Frontal cortex (tissue), 4 donors: ENCODE measurements at places on chromosomes 12 and 14.

DNA sequence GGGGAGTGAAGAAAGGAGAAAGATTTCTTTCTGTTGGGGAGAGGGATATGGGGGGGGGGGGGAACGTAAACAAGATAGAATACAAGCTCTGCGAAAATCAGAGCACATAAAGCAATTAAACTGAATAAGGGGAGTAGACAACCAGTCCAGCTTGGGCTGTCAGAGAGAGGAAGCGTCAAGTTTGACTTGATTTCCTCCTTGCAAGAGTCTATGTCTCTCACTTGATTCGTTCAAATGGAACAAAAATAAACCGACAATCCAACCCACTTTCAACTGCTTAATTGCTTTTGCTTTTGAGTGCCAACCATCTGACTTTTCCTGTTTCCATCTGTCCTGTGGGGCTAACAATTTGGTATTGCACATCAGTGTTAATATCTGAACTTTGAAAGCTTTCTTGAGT is 942 bp downstream of the SYT1 start:
- no peak for DNase-seq

DNA sequence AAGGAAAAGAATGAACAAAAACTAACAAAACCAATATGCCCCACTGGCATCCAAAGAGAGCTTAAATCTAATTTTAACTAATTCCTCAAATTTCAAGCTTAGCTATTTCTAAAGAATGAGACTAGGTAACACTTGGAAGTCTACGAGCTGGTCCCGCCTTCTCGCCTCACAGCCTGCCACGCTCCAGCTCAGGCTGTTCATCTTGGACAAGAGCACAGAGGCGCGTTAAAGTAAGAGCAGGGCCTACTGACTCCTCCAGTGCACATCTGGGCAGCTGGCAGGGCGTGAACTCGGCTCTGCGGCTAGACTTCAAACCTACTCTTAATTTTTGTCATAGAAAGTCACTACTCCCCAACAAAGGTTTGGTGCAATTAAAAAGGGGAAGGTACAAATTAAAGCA is 64.6 kb downstream of the DICER1 start:
- no peak for DNase-seq

DNA sequence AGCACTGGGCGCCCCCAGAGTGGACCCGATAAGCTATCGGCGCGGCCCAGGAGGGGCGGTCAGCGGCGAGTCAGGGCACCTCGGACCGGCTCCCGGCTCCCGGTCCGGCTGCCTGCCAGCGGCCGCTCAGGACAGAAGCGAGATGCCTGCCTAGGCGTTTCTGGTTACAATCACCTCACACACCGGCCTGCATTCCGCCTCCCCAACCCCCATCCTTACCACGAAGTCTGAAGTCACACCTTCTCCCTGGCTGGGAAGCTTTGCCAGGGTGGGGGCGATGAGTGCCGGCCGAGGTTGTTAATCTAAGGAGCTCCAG is 42.6 kb upstream of the TBX5 start:
- no peak for DNase-seq

DNA sequence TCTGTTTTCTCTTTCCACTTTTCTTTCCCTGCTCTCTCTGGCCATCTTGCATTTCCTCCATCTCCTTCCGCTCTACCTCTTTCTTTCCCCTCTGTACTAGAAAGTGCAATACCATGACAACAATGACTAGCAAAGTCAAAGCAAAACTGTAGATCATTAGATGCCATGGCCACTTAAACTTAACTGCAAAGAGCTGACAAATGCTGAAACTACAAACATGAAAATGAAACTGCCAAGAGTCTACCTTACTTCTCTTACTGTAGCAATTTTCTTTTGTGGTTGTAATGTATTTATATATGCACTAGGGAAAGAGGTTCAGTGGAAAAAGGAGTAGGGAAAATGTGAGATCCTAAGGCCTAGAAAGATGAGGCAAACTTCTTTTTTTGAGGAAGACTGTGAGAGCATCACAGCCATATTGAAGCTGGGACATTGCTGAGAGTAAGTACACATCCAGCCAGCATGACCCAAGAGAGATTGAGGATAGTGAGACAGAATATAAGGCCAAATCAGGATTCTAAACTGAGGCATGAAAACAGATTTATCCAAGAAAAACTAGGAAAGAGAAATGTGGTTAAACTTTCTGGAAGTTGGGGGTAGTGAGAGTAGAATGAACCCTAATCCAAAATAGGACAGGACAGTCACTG is 276.6 kb upstream of the NAV3 start:
- no peak for DNase-seq

GRCh38 chr12:54058128-54058768 is 4.6 kb downstream of the HOXC4 start:
- DNase-seq: no peak

DNA sequence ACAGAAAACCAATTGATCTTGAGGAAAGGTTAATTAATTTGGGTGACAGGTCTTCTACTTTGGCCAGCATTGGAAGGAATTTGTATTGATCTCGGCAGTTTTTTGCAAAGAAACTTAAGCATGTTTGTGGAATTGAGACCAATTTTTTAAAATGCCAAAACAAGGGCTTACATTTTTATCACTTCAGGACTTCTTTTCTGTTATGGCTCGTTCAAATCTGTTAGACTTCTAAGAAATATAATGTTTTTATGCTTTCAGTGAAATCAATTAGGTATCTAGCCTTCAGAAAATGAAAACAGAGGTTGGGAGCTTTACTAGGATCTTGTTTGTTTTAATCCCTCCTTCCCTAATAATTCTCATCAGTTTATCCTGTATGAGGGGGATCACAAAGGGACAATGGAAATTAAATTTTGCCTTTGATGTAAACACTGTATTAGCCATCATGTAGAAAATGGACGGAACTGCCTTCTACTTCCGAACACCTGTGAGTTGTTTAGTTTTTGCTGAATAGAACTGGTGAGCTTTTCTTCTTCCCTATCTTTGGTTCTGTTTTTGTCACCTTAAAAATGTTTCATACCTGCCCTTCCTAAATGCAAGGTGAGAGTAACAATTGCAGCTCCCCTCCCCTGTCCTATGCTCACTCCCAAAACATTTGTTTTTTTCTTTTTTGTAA is 7.8 kb downstream of the FOXA1 start:
- DNase-seq: no peak

DNA sequence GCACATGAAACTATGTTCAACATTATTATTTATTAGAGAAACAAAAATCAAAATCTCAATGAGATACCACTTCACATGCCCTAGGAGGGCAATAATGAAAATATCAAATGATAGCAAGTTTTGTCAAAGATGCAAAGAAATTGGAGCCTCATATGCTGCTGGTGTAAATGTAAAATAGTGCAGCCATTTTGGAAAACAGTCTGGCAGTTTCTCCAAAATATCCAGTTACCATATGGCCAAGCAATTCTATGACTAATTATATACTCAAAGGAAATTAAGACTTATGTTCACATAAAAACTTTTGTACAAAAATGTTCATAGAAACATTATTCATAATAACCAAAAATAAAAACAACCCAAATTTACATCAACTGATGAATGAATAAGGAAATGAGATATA is 313.6 kb upstream of the LMO3 start:
- DNase-seq: no peak
